ENCODE measurements at places on chromosomes 12 and 14.

DNA sequence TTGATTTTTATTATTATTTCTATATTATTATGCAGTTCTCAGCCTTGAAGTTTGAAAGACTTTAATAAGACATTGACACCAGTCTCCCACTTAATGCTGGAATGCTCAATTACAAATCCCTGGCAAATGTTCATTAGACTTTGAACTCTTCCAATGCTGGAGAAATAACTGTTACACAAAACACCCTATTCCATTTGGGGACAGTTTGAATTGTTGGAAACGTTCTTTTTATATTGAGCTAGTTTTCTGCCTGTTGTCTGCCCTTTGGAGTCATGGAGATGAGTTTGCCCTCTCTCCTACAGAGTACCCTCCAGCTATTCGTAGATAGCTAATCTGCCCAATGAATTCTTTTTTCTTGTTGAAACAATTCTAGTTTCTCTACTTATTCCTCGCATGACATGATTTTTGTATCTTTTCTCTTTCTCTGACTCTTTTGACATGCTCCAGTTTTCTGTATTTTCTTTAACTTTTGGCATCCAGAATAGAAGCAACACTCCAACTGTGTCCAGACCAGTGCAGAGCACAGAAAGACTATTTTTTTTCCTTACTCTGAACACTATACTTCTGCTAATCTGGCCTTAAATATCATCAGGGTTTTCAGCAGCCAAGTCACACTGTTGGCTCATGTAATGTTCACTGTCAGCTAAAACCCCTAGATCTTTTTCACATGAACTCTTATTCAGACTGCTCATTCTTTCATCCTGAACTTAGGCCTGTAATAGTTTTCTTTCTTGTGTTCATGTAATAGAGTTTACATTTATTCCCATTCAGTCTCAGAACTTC is 379.3 kb downstream of the RAD51B start:
- DNase-seq = no peak

GRCh38 chr14:74596741-74597450 is 15.1 kb downstream of the LTBP2 start:
- DNase-seq = no peak

DNA sequence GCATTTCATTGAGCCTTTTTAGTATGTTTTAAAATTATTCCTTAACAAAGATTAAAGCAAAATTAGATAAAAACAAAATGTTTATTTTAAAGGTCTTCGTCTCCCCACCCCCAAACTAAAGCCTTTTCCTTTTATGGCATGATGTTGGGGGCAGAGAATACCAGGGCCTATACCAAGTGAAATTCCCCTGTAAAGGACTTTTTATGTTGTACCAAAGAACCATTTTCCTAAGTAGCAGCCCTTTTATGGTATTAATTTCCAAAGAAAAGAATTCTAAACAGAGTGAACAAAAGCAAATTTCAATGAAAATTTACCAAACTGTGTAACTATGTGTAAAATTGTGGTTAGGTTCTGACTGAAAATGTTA is 71.9 kb upstream of the GNPNAT1 start:
- no peak for DNase-seq

- no peak for DNase-seq
These were observed 807.8 kb downstream of the AACS start for GRCh38 chr12:125873016-125873415.

GRCh38 chr12:124556074-124556466 is 11.3 kb downstream of the NCOR2 start:
- DNase-seq = no peak

GRCh38 chr12:52251367-52252051 is 18.5 kb downstream of the KRT7 start:
- no peak for DNase-seq

DNA sequence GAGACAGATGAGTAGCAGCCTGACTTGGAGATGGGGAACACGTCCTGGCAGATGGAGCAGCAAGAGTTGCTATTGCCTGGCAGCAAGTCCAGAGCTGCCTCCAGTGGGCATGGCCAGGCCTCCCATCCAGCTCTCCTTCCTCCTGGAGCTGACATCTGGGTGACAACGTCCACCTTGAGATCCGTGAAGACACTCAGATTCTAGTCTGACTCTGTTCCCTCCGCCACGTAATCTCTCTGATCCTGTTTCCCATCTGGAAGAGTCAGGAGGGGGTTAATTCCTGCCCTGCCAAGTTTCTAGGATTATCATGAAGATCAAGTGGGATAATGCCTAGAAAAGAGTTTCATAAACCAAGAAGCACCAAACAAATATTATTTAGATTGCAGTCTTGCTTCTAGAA is 65.3 kb upstream of the FAM181A start:
- DNase-seq = no peak

Measured in cerebellum (tissue), 4 donors.